ENCODE measurements at places on chromosomes 1 and 21.

- DNase-seq, result no peak
Observed at GRCh38 chr21:26820509-26820908, 24.7 kb downstream of the ADAMTS1 start.

GRCh38 chr1:116356673-116357072, 16.4 kb upstream of the ATP1A1 start:
- DNase-seq, result no peak

GRCh38 chr1:19813643-19813960, 1.5 kb downstream of the RNF186 start:
- DNase-seq, result no peak

DNA sequence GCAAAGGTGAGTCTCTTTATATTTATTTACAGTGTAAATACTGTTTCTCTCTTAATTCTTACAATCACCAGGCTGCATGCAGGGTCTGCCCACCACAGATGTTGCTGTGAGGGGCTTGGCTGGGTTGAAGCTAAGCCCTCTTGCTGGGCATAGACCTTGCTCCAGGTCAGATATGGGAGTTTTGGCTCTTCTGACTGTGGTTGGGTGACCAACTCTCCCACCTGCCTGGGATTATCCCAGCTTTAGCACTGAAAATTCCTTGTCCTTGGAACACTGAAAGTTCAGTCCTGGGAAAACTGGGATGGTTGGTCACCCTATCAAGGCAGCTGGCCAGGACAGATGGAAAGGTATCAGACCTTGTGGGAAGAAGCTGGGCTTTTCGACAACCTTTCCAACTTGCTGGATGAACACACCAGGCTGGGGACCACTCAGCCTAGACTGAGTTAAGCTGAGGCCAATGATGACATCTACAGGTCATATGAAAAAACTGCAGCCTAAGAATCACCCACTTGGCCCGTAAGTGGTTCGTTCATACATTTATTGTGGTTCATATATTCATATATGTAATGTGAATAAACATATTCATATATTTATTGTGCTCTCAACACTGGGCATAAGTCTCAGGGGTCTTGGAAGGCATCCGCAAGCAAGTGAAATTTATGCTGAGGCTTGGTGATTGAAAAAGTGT, 26.6 kb upstream of the HPDL start:
- DNase-seq, result no peak

- no peak for DNase-seq
Observed at GRCh38 chr21:46636181-46636512, 673 bp downstream of the PRMT2 start.

- no peak for DNase-seq
Observed at GRCh38 chr1:53616927-53617326, 122.0 kb downstream of the GLIS1 start.
